ENCODE measurements at places on chromosomes 6 and 20.

DNA sequence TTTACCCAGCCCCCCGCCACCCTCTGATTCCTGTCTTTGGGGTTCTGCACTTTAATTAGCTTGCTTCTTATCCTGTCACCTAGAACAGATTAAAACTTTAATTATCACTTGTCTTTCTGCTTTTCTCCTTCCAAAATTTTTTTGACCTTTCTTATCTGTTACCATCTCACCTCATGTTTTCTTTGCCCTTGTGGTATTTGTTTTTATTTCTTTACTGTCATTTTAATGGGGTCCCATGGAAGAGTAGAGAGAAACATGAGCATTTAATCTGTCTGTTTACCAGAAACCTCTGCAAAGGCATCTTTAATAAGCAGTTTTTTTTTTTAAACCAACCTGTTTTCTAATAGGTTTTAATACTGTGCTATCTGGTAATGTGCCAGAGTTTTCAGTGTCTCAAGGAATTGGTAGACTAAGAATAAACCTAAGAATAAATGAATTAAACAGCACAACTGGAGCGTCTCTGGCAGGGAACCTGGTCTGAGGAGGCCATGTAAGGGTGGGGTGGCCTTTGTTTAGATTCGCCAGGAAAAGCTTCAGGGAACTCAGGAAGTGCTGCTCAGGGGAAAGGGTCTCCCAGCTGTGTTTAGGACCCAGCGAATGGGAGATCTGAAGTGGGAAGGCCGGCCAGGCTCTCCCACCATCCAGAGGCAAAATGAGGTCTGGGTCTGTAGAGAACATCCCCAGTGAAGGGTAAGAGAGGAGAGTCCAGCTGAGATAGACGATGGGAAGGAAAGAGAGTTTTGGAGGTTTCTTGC is 69.8 kb downstream of the ARID1B start:
- no peak for DNase-seq

GRCh38 chr20:20407891-20408805 is 40.2 kb downstream of the INSM1 start:
- peak; percentile 15 for DNase-seq

DNA sequence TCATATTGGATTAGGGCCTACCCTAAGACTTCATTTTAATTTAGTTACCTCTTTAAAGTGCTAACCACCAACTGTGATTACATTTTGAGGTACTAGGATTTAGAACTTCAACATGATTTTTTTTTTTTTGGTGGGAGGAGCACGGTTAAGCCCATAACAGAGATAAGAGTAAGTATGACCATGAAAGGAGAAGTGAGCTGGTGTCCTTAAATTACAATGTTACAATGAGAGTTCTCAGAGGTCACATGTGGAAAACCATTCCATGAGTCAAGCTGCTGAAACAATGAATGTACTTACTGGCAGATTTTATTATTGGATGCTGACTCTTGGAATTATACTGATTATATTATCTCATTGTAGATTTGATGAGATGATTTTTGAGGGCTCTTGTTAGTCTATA is 779.3 kb upstream of the CITED2 start:
- no peak for DNase-seq

DNA sequence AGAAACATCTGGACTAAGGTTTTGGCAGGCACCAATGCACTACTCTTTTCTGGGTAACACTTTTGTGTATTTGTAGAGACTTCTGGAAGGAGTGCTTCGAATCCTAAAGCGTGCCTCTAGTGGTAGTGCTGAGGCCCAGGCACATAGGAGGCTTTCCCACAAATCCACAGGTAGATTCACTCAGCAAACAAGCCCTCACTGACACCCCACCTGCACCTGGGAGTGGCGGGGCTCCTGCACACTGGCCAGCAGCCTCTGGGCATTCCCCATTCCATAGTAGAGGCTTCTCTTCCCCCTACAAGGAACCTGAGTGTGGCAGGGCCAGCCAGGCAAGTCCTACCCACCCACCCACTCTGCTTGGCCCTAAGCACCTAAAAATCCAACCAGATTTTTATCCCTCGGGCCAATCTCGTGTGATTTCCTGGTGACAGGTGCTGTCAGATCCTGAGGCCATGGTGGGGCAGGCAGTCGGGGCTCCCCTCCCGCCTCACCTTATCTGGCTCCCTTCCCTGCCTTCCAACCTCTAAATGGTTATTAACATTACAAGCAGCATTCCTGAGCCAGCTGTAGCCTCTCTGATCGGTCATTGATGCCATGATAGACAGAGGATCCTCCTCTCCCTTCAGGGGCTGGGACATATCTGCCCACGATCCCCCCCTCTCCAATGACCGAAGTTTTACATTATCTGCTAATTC is 82.4 kb downstream of the SLC2A10 start:
- no peak for DNase-seq

DNA sequence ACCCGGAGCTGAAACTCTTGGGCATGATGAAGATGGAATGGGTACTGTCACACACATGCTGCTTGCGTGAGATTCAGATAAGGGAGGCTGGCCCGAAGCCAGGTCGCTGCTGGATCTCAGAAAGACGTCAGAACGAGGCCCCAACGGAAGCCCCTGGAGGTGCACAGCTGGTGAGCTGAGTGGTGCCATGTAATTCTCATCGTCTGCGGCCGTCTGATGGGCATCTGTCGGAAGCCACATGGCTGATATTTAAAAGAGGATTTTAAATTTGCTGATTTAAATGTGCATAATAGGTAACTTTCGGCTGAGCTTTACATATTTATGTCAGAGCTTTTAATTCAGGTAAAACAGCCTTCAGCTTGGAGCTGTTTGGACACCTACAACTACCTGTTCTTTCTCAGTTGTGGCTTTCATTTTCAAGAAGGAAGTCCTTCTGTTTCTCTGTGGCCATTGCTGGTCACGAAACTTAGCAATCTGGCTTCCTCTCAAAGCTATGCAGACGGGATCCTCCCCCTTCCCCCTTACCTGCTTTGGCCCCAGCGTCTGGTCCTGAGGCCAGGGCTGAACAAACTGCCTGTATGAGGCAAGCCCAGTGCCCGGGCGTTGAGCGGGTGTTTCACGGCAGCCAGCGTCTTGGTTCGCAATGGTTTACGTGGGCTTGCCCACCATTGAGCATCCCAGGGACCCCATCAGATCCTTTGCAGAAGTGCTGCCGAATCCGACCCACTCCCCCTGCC is 9.2 kb downstream of the SLCO4A1 start:
- no peak for DNase-seq

- peak; percentile 83 for DNase-seq
Observed at GRCh38 chr20:23116311-23117089, 30.4 kb upstream of the CD93 start.

GRCh38 chr6:70277470-70277869 is 25.4 kb downstream of the COL9A1 start:
- peak; percentile 42 for DNase-seq

DNA sequence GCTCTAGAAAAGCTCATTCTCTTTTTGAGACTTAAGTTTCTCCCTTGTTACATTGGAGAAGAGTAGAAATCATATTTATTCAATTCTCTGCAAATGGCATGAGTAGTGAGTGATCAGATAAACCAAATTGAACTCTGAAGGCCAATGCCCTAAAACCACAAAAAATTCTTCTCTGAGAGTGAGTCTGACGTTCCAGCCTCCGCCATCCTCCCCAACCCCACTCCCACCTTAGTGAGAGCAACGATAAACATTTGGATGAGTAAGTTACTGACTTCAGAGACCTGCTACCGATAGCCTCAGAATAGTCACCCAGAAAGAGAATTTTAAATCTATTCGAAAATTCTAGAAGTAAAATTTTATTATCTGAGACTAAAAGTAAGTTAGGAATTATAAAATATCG is 94.6 kb downstream of the TFAP2A start:
- no peak for DNase-seq

GRCh38 chr6:112801468-112802080 is 454.4 kb downstream of the RFPL4B start:
- DNase-seq: no peak

- DNase-seq: no peak
Observed at GRCh38 chr6:165676435-165677068, 13.5 kb upstream of the PDE10A start.

DNA sequence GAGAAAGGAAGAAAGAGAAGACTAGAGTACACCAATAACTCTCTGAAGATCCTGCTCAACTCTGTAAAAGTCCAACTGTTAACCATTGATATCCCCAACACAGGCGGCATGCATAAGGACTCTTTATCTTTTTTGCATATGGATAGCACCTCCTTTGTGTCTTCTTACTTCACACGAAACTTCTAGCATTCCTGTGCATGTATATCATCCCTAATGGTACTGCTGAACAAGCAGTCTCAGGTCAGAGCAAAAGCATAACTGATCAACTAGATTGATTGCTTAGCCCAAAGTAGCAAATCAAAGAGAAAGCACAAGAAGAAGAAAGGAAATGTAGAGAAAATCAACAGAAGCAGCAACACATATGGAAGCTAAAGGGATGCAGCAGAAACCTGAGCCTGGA is 234.4 kb downstream of the SYNE1 start:
- no peak for DNase-seq

DNA sequence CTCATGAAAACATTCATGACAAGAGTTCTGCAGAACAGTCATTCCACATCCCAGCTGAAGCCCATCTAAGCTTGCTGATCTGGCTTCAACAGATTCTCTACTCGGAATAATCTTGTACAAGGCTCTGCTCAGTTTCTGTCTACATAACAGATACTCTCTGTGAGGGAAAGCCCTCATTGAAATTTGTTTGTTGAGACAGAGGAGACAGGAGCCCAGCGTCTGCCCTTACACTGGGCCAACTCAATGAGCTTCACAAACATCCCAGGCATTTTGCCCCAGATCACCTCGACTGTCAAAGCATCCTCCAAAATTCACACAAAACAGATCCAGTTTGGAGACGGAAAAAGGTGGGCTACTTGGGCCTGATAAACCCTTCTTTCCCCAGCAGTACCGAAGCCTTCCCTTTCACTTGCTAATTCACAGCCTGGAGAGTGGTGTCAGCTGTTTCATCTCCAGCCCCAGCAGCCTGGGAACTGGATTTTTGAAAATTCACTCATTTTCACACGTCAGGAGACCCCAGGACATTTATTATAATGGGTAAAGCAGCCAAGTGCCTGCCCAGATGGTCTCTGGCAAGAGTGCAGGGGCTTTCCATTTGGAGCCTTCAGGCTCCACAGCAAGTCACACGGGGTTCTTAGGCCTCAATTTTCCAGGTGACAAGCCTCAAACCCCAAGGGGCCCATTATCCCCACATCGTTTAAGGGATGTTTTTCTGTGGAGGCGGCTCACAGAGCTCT is 7.3 kb downstream of the CCDC167 start:
- no peak for DNase-seq

- no peak for DNase-seq
Observed at GRCh38 chr20:36775196-36775595, 1.6 kb upstream of the DSN1 start.

GRCh38 chr6:134703206-134703605 is 246.7 kb downstream of the ALDH8A1 start:
- DNase-seq: no peak

GRCh38 chr6:17894191-17894590 is 93.2 kb downstream of the KIF13A start:
- no peak for DNase-seq

DNA sequence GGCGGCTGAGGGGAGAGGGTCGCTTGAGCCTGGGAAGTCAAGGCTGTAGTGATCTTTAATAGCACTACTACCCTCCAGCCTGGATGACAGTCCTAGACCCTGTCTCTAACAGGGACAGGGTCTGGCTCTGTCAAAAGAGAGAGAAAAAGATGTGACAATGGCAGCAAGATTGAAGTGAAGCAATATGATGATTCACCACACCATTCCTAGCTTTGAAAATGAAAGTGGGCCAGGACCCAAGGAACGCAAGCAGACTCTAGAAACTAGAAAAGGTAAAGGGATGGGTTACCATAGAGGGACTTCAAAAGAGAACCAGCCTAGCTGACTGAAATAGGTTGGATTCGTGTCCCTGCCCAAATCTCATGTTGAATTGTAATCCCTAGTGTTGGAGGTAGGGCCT is 426.9 kb downstream of the HTR1B start:
- DNase-seq: no peak

DNA sequence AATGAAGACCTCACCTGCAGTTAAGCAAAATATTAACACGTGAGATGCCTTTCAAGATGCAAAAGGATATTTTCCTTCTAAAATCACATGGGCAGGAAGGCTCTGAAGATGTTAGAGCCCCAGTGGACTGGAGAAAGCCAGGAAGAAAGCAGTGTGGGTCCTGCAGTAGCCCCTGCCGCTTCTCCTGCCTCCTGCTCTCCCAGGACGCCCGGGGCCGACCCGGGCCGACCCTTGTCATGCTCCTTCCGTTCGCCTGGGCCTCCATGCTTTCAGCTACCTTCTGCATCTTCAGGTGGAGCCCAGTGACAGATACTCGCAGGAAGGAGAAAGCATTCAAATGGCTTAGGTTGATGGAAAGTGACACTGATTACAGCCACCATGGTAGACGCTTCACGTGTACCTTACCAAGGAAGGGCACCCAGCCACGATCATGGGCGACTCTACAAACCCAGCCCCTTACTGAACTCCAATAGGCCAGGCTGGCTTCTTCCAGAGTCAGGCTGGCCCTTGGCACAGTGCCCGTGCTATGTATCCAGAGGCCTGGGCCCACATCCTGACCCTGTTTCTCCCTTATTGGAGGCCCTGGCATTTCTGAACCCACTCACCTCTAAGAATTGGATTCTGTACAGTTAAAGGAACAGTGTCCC is 69.0 kb downstream of the TCP11 start:
- no peak for DNase-seq

DNA sequence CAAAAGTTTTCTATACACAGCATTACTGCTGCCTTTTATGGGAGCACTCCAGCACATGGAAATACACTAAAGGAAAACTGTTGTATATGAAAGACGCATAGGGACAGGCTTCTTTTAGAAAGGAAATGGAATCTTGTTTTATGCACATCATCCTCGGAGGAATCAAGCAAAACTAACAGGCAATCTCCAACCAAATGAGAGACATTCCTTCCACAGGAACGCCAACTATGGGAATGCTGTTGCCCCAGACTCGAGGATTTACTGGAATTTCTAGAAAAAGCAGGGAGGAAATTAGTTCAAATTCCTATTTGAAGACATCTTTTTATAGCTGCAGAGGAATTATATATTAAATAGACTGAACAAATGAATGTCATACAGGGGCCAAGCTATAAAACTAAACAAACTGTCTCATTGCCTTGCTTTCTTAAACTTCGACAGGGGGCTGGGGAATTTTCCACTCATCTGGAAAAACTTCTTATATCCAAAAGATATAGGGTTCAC is 52.2 kb downstream of the LYRM4 start:
- no peak for DNase-seq

- no peak for DNase-seq
Observed at GRCh38 chr6:112118034-112118433, 30.6 kb downstream of the FAM229B start.

DNA sequence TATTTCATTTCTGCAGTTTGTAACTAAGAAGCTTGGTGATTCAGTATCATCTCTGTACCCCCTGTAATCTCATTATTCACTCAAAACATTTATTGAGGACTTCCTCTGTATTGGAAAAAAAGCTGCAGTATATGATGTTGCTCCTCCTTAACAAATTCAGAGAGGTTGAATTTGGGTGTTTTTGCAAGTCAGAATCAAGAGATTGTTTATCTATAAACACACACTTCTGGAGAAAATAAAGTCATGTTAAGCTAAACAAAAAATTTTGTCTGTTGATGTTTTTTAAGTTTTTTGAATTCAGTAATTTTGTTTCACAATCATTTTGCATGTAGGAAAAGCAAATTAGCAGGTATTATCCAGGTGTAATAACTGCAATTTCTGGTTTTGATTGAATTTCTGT is 11.4 kb upstream of the RHAG start:
- no peak for DNase-seq

- no peak for DNase-seq
Observed at GRCh38 chr6:80436663-80437062, 330.2 kb downstream of the BCKDHB start.
